Activated effector memory CD4-positive, alpha-beta T cell treated with Interleukin-2 at 50 U/mL for 16 hours (primary cell): ENCODE measurements at places on chromosomes 5 and 9.
A peak's percentile ranks its signal among the peaks of the same experiment; 100 is the strongest.

GRCh38 chr5:39811381-39811780 is 386.6 kb upstream of the DAB2 start:
- DNase-seq = no peak

DNA sequence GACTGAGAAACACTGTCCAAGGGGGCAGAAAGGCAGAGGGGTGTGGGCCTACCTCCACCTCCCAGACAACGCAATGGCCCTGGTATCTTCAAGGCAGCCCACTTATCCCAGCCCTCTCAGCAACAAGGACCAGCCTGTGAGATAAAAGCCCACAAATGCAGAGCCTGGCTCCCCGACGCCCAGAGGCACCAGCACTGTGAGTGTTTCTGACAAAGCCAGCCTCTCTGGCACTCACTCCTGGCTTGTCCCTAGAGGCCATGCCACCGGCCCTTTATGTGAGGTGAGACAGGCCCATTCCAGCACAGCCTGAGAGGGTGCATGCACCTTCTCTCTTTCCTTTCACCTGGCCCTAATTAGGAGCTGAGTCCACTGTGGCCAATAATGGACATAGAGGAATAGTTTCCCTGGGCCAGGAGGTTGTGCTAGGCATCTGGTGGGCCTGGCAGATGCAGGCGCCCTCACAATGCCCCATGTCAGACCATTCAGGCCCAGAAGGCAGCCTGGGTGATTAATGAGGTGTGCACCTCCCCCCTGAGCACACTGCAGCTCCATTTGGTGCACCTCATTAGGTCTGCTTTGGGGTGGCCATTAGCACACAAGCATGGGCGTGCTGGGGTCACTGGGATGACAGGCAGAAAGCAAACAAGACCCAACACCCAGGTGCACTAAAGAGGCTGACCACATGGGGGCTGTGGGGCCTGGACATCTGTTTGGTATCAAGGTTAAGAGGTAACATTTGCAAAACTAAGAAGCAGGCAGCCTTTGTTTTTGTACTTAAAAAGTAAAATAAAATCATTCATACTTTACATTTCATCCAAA is 176.0 kb downstream of the MED10 start:
- DNase-seq = no peak

DNA sequence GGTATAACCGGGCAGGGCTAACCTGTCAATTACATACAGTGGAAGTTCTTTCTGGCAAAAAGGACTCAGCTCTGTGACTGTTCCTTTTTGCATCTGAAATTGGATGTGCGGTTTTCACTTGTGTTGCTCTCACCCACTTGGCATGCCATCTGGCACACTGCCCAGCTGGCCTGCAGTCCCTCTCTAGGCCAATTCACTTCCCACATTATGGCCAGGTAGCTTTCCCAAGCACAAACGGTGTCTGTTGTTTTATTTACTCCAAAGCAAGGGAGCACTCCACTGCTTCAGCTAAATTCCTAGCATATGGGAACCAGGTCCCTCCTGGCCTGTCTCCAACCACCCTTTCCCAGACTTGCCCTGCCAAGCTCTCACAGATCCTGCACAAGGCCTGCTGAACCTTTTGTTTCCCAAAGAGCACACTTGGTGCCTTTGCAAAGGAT is 132.5 kb downstream of the SEMA6A start:
- no peak for DNase-seq

DNA sequence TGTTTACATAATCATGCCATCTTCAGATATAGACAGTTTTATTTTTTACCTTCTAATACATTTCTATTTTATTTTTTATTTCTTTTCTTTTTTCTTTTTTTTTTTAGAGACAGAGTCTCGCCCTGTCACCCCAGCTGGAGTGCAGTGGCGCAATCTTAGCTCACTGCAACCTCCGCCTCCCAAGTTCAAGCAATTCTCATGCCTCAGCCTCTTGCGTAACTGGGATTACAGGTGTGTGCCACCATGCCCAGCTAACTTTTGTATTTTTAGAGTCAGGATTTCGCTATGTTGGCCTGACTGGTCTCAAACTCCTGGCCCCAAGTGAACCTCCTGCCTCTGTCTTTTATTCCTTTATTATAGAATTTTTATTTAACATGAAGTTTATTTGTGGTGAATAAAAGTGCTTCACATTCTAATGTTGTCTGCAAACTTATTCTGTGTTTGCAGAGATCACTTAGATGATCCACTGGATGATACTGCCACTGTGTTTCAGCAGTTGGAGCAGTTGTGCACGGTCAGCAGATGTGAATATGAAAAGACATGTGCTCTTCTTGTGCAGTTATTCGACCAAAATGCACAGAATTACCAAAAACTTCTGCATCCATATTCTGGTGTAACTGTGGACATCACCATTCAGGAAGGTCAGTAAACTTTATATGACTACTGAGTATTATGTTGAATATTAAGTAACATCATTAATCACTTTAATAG is 62.2 kb downstream of the RANBP17 start:
- no peak for DNase-seq

DNA sequence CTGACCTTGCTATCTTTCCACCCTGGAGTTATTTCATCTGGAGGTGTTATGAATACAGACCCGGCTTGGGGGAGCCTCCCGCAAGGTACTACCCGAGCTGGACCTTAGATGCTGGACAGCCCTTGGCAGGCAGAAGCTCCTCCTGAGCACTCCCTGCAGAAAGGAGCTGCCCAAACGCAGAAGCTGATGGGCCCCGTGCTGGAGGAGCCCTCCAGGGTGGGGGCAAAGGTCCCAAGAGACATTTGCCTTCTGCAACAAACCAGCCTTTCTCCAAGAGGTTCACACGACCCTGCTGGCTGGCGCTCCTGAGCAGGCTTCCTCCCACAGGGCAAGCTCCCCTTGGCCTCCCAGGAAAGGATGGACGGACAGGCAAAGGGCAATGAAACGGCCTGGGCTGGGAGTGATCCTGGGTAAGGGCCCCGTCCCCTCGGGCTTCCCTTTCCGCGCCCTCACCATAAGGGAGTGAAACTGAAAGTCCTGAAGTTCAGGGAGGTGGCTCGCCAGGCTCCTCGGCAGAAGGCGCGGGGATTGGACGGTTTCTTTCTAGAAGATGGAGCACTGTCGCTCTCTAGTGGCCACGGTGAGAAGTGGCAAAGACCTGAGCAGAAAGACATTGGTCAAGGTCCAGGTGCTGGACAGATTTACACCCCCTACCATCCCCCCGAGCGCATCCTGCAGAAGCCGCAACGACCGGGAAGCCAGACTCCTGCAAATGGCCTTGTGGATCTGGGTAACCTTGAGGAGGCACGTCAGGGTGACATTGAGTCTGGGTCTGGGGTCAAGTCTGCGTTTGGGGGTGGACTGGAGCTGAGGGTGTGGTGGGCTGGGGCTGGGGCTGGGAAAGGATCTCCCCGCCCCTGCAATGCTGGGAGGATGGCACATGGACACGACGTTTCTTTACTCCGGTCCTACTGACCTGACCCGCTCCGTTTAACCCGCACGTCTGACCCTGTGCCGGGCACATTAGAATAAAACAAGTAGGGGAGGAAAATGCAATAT is 56.4 kb downstream of the NEURL1B start:
- peak; percentile 69 for DNase-seq

GRCh38 chr9:88523056-88523455 is 11.9 kb upstream of the NXNL2 start:
- DNase-seq = no peak

DNA sequence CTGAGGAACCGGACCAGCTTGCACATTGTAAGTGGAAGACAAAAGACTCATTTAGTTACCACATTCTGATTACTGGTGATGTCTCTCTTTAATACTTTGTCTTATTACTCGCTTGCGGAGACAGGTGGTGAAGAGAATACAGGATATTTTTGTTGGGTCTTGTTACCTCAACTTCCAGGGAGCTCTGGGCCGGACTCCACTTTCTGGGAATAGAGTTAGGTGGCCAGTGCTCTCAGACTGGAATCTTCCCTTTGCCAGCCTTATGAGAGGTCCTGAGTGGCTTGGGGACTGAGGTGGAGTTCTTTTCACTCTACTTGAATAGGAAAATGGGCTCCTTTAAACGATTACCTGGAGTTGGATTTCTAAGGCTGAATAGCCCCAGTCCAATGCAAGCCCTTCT is 33.3 kb upstream of the SPRY4 start:
- no peak for DNase-seq

DNA sequence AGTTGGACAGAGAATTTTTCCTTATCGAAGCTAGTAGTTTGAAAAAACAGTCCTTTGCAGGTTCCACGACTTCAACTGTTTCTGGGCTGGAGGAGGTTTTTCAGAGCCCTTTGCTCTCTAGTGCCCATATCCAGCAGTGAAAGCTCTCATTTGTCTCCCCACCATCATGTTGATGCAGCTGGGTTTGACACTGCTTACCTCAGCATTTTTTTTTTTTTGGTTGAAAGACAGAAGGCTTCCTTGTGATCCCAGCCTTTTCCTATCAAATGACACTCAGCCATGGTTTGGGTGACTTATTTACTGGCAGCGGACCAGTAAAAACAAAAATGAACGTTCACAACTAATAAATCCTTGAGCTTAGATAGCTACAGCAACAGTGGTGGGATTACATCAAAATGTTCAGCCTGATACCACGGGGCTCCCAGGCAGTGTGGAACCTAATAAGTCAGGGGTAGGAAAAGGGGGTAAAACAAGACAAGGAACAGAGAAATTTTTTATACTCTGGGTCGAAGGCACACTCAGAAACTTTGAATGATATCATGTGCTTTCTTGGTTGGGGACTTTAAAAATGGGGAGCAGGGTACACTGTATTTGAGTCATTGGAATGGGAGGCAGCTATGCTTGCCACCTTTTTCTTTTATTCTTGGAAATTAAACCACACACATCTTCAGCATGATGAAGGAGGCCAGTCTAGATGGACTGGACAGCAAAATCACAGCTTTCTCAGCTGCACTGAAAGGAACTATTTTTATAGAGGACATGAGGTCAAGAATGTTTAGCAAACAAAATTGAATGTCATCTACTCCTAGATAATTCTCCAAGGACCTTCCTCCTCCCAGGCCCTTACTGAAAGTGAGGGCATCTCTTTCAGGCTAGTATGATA is 308.9 kb upstream of the MPDZ start:
- DNase-seq = no peak

DNA sequence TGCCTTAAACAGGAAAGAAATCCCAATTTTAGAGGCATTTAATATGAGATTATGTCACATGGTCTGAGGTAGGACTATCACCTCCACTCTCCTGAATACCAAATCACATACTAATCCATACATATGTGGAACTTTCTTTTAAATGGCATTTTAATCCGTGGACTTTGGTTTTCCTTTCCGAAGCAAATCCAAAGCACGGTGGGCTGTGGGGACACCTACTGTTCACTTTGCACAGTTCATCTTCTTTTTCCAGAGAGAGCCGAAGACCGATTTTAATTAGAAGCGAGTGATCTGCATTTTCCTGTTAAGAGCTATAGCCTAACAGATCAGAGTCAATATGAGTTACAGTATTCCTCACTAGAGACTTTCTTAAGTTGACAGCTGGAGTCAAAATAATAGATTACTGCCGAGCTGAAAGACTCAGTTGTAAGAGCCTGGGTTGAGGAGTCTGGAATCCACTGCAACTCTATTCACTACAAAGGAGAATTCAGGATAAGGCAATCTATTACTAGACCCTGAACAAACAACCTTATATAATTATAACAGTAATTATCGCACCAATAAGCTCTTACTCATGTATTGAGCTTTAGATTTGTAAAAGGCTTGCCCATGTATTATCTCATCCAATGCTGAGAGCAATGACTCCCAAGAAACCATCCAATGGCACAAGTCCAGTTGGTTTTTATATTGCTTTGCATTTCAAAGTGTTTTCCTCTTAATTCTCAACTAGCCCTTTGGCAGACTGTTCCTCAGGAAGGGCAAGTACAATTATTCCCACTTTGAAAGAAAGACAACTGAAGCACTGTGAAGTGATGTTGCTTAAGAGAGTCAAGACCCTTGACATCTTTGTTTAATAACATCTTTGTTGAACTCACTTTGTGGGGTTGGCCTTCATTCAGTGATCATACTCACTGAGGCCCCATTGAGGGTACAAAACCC is 144.7 kb downstream of the TRPM6 start:
- DNase-seq = no peak

GRCh38 chr5:180367300-180367699 is 14.2 kb upstream of the GFPT2 start:
- no peak for DNase-seq

GRCh38 chr9:99184475-99185347 is 37.0 kb downstream of the ALG2 start:
- DNase-seq = peak; percentile 48

- DNase-seq = no peak
Observed at GRCh38 chr5:58458743-58459145, 1.1 kb downstream of the PLK2 start.

GRCh38 chr5:53631251-53631650 is 70.8 kb downstream of the NDUFS4 start:
- DNase-seq = no peak

GRCh38 chr9:70504834-70505233 is 90.4 kb upstream of the KLF9 start:
- no peak for DNase-seq

GRCh38 chr9:116345817-116346216 is 192.2 kb downstream of the PAPPA start:
- no peak for DNase-seq

DNA sequence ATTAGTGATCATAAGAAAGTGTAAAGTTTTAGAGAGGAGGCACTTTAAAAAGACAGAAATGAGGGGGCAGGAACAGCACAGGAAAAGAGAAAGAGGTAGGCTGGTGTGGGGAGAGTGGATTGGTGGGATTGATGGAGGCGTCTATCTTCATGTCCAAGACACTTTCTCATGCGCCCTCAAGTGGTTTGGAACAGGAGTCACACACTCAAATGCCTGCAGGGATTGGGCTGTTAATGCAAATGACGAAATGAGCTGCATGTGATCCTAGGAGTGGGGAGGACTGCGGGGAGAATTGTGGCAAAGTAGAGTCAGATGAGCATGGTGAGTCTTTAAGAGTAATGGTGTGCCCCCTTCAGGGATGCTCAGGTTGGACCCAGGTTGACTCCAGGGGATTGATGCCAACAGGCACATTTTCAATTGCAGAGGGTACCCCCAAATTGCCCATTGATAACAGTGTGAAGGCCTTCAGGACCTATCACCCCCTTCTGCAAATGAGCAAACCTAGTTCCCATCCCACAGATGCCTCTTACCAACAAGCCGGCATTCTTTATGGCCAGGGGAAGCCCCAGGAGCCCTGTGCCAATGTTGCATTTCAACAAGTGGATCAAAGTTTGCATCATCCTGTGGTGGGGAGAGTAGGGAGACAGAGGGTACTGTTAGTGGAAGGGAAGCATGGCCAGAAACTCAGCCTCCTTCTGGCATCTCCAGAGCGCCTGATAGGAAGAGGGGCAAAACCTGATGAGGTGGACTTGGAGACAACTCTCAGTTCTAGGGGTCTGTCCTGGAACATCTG is 5.3 kb downstream of the SLC36A3 start:
- no peak for DNase-seq

DNA sequence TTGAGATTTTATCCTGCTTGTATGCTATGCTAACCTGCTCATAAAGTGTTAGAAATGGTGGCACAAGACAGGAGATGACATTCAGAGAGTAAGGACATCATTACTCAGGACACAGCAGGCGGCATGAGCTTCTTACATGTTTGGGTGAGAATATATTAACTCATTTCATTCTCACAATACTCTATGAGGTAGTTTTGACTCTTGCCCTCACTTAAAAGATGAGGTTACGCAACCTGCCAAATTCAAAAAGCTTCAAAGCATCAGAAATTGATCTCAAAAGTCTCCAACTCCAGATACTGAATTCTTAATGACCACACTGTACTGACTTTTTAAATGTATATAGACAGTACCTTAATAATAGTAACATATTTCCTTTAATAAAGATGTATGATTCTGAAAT is 60.8 kb downstream of the CDH18 start:
- DNase-seq = no peak
